Activated T-cell treated with anti-CD3 and anti-CD28 coated beads for 4 hours (primary cell): ENCODE measurements at places on chromosomes 1 and 21.

DNA sequence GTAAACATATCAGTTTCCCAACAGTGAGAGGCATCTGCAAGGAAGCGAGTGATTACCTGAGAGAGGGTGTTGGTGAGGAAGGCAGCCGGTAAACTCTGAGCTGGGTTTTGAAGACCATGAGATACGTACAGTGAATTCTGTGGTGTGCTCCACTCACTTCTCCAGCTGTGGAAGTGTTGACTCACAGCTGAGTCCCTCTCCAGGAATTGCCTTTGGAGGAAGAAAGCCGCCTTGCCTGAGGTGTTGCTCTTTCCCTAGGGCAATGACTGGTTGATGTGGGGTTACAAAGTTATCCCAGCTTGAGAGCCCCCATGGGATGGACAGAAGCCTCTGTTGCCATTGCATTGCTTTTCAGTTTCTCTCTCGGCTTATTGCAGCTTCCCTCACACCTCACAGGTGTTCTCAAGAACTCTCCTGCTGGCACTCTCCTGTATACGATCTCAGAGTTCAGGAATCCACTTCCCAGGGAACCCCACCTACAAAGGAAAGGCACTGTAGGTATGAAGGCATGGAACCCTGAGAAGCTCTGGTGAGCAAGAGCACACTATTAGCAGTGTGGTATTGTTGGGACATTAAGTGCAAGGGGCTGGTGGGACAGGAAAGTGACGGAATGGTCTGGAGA is 10.8 kb downstream of the NHLH1 start:
- no peak for DNase-seq

- no peak for DNase-seq
These were observed 30.1 kb downstream of the RHOU start for GRCh38 chr1:228765168-228765946.

- no peak for DNase-seq
These were observed 251.6 kb upstream of the CSF3R start for GRCh38 chr1:36734356-36734755.

GRCh38 chr1:10610901-10611600 is 136.3 kb downstream of the PEX14 start:
- DNase-seq: no peak
